ENCODE measurements at places on chromosomes 11 and 22.
A peak's percentile ranks its signal among the peaks of the same experiment; 100 is the strongest.

- DNase-seq: no peak
Observed at GRCh38 chr11:44224867-44225501, 85.0 kb downstream of the ALX4 start.

DNA sequence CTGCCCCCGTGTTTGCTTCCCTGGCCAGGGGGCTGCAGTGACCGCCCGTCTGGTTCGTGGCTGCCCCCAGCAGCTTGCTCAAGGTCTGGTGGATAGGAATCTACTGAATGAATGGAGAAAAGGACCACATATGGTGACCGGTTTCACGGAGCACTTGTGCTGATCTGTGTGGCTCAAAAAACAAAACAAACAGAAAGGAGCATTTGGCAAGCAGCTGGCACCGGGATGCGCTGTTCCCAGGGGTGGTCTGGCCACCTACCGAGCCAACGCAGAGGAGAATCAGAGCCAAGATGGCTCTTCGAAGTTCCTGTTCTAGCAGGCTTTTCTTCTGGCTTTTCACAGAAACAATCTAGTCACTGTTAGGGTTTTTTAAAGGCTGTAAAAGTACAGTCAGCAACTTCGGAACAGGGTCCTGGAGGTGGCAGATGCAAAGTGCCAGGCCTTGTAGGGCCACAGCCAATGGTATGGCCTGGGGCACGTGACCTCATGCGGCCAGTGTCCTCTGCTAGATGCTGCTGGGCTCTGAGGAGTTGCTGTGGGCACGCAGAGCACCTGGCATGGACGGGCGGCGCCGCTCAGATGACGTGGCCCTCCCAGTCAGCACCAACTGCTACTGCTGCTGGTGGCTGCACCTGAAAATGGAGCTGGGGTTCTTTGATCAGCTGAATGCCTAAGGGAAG lies 27.3 kb upstream of the PACSIN2 start:
- DNase-seq: peak; percentile 52

DNA sequence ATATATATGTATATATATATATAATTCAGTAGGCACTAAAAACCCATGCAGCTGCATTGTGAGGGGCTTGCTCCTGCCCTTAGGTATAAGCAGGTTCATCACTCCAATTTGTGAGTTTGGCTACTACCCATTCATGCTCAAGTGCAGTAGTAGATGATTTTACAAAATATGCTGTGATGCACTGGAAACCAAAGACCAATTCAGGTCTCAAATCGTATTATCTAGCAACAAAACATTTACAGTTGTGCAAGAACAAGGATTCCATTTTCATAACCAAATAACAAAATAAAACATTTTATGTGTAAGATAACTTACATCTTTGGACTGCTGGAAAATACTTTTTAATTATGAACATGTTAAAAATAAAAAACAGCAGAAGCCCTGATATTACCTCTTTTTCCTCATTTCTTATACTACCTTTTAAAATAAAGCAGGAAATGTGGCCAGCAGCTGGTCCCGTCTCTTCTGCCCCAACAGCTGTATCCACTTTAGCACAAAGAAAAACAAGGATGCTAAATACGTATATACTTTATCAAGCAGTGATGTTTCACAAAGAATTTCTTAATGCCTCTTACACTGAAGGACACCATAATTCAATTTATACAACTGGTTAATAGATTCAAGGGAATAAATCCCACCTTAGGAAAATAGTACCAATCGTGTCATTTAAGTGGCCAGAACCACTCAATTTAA lies 2.8 kb downstream of the CREBZF start:
- DNase-seq: no peak

DNA sequence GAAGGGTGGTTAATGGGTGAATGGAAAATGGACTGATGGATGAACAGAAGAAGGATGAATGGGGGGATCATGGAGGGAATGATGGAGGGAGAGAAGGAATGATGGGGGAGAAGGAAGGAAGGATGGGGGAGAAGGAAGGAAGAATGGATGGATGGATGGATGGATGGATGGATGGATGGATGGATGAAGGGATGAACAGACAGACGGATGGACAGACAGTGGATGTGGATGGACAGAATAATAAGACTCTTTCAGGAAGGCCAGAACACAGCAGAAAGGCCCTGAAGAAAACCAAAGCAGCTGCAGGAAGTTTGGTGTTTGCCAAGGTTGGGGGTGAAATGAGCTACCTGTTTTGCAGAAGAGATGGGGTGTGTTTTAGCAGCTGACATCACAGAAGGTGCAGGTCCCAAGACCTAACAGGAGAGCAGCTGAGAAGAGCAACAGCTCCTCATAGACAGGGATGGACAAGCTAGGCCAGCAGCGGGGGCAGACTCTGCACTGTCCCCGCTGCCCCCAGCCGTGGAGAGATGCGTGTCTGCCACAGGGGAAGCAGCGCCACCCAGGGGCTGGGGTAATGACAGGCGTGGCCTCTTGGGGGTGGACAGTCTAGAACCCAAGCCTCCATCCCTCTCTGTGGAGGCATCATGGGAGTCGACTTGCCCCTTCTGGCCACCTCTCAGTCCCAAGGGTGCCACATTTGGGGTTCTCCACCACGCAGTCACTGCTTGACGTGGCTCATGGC lies 17.9 kb downstream of the C1QTNF6 start:
- no peak for DNase-seq

DNA sequence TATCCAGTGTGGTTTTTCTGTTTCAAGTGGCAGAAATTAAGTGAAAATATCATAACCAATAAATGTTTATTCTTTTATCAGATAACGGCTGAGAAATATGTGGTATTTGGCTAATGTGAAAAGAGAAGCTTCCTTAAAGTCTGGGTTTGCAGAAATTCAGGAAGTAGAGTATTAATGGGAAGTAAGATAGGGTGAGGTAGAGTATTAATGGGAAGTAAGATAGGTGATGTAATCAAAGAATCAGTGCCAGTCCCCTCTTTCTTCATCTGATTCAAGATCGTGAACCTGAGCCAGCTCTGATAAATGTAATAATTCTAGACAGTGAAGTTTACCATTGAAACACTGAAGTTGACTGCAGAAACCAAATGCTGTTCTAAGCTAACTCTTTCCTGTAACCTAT lies 30.9 kb downstream of the TRPC6 start:
- no peak for DNase-seq

DNA sequence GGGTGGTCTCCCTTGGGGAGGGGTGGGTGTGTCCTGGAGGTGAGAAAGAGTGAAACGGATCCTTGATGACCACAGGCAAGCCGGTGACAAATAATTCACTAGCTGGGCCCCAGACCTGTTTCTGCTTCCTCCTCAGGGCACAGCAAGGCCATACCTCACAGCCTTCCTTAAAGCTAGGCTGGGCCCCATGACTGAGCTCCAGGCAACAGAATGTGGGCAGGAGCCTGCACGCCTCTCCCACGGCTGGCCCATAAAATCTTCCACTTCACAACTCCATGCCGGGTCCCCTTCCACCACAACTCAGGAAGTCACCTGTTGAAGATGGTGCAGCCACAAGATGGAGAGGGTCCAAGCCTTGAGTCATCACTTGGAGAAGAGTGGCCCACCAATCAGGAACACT lies 23.9 kb downstream of the SLC22A12 start:
- DNase-seq: no peak

DNA sequence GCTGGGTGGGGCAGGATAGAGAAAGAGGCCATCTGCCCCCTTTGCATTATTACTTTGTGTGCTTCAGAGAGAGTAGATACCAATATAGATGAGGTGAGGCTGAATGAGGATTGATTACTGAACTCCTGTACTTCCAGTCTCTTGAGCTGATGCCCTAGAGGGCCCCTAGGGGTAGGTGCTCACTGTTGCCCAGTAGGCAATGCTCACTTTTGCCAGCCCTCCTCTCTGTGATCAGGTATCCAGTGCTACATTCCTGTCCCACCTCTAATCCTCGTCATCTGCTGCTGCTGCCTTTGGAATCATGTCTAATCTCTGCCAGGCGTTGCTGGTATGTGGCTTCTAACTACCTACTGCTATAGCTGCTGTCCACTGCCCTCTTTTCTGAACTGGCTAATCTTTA lies 57.2 kb downstream of the CCDC83 start:
- no peak for DNase-seq

DNA sequence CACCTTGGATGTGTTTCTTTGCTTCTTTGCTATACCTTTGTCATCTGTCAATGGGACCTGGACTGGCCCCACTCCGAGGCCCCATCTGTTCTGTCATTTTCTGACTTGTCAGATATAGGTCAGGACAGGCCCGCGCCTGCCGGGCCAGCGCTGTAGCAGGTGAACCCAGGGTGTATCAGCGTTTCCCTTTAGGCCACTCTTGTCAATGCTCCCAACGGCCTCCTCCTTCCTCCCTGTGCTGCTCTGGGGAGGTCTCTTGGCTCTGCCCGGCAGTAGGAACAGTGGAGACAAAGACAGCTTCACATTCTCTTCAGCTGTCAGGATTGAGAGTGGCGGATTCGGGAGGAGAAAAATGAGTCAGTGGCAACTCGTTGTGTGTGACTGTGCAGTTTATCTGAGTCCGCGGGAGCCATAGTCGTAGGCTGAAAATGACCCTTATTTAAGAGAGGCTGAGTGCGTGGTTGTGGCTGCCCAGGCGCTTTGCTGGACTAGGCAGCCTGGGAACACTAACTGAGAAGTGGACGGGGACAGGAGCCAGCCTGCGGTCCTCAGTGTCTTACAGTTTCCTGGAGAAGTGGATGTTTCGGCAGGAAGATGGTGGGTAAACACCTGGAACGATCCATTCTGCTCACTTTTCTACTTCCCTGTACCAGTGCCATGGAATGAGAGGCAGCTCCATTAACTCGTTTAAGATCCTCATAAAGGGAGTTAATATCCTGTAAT lies 102.3 kb downstream of the PRR5L start:
- DNase-seq: no peak

- DNase-seq: no peak
Observed at GRCh38 chr11:77071671-77072605, 5.2 kb downstream of the CAPN5 start.

GRCh38 chr11:63870351-63871140 lies 31.6 kb downstream of the MARK2 start:
- DNase-seq: no peak

- DNase-seq: no peak
Observed at GRCh38 chr11:124801636-124802312, 1.6 kb upstream of the MSANTD2 start.

GRCh38 chr11:102604011-102604410 lies 21.1 kb downstream of the MMP20 start:
- DNase-seq: no peak

DNA sequence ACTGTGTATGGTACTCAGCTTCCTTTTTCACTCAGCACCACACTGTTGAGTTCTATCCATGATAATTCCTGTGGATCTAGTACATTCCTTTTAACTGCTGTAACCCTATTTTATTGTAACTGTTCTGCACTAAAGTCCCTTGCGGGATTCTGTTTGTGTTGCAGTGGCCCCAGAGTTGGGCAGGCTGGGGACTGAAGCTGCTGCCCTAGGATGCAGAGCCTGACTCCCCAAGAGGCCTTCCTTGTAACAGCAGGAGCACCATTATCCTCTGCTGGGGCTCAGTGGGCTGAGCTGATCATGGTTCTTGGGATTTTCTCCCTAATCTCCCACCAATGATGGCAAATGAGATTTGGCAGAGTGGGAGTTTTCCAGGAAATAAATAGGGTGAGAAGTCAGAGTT lies 77.7 kb downstream of the CABIN1 start:
- DNase-seq: no peak

GRCh38 chr22:40826984-40827741 lies 8.0 kb upstream of the SLC25A17 start:
- no peak for DNase-seq

DNA sequence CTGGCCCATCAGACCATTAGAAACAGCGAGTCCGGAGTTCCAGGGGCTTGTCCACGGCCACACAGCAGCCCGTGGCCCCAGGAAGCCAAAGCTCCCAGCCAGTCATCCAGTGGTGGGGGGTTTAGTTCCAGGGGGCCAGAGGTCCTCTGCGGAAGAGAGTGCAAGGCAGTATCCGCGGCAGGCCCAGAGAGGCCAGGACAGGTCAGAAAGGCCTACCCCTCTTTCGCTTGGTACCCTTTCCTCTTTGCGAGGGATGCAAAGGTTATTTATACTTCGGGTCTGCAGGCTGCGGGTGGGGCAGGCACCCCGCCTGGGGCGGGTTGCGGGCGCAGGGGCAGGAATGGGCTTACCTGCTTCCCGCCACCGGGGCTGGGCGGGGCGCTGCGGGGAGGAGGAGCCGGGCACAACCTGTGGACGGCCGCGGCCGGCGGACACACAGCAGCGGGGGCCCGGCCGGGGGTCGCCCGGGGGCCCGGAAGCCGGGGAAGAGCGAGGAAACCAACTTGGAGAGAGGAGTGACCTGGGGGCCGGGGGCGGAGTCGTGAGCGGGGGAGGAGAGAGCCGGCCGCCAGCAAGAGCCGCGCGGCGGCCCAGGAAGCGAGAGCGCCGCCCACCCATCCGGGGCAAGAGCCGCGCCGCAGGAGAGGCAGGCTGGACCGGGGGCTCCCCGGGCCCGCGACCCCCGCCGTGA lies at the start of gene SH3BP1:
SH3BP1 (plus strand) TSS at position 600 of the 691 bp plus-strand sequence. CDS start 119 bp downstream, outside the sequence.
- DNase-seq: no peak

DNA sequence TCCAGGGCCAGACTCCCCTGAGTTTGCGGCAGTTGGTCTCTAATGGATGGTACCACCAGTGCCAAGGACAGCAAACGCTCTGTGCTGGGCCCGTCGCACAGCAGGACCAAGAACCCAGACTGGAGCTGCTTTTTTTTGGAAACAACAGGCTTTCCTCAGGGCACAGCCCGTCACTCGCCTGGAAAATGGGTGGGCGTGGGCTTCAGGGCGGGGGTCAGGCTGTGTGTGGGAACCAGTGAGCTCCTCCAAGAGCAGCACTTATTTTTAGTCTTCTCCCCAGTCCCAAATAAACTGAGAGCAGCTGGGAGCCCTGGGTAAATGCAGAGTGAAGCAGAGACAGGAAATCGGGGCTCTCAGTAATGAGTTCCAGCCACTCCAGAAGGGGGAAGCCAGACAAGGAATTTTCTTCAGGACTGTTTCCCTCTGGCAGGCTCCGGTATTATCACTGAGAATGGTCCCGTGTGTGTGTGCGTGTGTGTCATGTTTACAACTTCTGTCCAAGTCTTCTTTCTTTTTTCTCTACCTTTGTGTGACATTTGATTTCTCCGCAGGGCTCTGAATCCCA lies 63.0 kb downstream of the PPFIBP2 start:
- no peak for DNase-seq

DNA sequence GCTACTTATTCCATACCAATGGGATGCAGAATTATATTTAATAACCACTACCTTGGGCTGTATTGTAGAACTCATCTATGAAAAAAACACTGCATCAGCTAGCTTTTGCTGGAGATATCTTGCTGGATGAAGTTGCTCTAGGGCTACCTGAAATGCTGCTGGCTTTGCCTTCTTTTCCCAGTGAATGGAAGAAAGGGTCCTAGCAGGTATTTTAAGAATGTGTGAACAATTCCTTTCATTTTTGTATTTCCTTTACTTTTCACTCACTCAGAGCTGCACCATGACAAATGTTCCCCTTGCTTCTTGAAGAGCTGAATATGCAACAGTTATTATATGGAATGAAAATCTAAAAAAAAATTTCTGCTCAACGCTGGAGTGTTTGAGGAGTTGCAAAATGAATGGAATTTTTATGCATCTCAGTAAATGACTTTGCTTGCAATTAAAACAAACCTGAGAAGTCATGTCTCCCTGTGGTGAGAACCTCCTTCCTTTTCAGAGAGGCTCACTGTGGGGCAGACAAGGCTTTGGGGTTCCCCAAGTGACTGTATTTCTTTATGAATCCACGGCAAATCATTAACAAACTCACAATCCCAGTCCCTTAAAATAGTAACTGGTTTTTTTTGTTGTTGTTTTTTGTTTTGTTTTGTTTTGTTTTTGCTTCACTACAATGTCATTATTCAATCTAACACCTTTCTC lies 566.8 kb upstream of the KIRREL3 start:
- DNase-seq: no peak

- peak; percentile 58 for DNase-seq
Observed at GRCh38 chr11:17972987-17973386, 39.9 kb downstream of the SERGEF start.

- no peak for DNase-seq
Observed at GRCh38 chr11:114274637-114275036, 21.6 kb upstream of the NNMT start.

Measured in retina (tissue), 1 donor.